Suprapubic skin (tissue), 4 donors: ENCODE measurements at places on chromosomes 7 and 10. TPM values are rescaled to one million over a fixed set of nuclear protein-coding genes. Genes with fewer than 3 reads are reported as not detected.

The SMKR1 gene
- total RNA-seq: not detected

The PTF1A gene
- total RNA-seq: not detected

The FBXW4 gene
- total RNA-seq: 83.6 TPM

The ASIC3 gene
- 8.7 TPM for total RNA-seq

The WDR86 gene
- total RNA-seq: 1.4 TPM

The OPALIN gene
- total RNA-seq: not detected

The CLRN3 gene
- not detected for total RNA-seq

The MINDY4 gene
- 10.5 TPM for total RNA-seq

The CYP3A7 gene
- total RNA-seq: 0.49 TPM

The TMEM140 gene
- total RNA-seq: 2.7 TPM

The RBM20 gene
- 3.0 TPM for total RNA-seq

The LIPM gene
- 33.0 TPM for total RNA-seq

The CACNA2D1 gene
- 9.5 TPM for total RNA-seq
